ENCODE measurements at places on chromosomes 2 and 18.

GRCh38 chr18:11553098-11553940 is 56.1 kb upstream of the SLC35G4 start:
- DNase-seq: no peak

DNA sequence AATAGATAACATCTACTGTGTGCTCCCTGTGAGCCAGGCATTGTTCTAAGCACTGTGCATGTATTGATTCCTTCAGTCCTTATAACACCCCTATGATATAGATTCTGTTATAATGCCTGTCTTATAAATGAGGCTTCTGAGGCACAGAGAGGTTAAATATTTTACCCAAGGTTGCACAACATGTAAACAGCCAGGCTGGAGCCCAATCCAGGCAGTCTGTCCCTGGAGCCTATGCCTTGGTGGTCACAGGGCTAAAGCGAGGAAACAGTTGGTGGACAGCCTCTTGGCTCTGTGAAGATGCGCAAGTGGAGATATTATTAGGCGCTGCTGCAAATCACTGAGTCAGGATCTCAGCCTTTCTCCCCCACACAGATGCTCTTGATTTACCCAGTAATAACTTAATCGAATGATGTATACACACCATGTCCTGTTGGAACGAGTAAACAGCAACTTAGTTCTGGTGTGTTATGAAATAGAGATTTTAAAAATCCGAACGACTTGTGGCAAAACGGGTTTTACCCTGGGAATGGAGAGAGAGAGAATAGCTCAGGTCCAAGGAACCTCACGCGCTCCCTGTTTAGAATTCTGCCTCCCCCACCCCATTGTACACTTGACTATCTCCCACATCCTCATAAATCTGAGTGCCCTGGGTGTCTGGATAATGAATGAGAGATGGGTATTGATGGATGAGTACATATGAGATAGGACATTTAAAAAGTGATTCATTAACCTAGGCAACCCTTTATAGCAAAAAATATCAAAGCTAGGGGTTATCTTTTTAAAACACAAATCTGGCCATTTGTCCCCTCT is 231.9 kb downstream of the BCL2 start:
- DNase-seq: no peak

DNA sequence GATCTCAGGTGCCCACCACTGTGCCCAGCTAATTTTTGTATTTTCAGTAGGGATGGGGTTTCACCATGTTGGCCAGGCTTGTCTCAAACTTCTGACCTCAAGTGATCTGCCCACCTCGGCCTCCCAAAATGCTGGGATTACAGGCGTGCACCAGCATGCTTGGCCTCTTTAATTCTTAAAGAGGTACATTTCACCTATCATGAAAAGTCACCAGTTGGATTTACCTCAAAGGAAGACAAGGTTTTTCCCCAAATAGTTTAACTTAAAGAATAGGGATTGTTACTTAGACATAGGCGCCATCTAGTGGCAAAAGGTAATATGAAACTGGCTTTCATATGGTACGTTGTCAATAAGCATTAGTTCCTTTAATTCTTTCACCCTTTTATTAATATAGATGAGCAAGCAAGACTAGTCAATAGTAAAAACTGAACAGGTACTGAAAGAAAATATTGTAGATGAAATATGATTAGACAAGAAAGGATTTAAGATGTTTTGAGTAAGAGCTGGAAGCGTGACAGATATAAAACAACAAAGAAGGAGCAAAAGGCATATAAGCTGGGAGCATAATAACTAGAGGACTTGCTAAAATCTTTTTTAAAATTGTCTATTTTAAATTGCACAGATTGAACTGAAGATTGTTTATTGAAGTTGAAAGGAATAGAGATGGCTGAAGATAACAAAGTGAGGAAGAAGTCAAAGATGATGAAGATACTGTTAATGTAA is 35.0 kb upstream of the PSMD14 start:
- no peak for DNase-seq

DNA sequence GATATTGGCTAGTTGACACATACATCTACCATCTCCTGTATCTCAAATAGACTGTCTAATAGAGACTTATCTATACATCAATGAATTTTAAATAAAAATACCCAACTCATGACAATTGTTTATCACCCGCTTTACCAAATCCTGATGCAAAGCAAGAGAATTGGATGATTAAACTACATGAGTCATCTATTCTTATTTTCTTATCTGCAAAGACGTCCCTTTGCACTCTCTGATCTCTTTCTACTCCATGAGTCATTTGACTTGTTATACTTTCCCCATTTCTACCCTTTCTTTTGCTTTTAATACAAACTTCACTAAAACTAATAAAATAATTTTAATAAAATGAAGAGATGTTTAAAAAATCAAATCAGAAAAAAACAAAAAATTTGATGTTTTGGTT is 261.7 kb upstream of the MAP2 start:
- no peak for DNase-seq

GRCh38 chr2:15159751-15160177 is 401.4 kb downstream of the NBAS start:
- no peak for DNase-seq

DNA sequence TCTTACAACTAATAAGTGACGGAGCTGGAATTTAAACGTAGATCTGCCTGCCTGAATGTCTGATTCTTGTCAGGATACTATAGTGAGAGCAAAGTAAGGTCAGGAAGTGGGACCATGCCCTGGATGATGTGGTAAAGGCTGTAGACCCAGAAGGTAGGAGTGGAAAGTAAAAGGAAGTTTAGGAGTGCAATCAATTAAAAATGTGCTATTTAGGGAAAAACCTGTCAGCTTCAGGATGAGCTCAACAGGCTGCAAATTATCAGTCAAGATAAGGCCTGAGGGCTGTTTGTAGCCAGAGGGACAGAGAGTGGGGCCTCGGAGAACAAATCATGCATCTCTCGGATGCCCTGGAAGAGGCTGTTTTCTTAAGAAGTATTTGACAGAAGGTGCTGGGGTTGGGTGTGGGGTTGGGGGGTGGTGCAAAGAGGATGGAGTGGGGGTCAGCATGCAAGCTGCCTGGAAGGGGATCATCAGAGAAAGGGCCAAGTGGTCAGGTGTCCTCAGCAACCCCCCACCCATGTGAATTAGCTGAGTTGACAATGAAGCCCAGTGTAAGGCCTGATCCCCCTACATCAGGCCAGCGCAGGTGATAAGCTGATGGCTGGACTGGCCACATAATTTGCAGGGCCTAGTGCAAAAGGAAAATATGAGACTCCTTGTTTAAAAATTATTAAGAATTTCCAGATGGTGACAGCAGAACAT is 53.2 kb upstream of the MAPRE3 start:
- no peak for DNase-seq

GRCh38 chr2:172865422-172865821 is 129.8 kb downstream of the RAPGEF4 start:
- no peak for DNase-seq

DNA sequence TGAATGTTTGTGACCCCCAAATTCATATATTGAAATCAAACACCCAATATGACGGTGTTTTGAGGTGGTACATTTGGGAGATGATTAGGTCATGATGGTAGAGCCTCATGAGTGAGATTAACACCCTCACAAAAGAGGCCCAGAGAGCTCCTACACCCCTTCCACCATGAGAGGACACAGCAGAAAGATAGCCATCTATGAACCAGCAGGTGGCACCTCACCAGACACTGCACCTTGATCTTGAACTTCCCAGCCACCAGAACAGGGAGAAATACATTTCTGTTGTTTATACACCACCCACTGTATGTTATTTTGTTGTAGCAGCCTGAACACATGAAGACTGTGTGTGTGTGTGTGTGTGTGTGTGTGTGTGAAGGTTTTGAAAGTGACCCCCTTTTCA is 58.1 kb downstream of the ST3GAL5 start:
- DNase-seq: no peak

DNA sequence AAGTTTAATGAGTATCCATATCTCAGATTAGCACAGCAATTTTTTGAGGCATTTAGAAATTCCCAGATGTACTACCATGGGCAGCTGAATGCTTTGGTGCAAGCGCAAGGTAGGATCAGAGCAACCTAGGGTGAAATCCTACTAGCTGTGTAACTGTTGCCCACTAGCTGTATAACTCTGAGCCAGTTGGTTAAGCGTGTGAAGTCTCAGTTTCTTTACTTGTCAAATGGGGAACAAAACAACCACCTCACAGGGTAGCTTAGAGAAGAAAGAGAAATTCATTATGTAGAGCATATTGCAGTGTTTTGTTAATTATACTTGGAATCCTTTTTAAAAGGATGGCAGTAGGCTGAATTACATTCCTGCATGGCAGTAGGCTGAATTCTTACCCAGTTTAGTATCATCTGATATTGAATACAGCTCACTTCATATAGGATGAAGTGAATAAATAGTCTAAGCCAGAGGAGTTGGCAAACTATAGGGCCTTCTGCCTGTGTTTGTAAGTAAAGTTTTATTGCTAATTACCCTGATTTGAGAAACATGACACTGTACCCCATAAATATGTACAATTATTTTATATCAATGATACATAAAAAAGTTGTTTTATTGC is 180.7 kb downstream of the PLCL1 start:
- DNase-seq: no peak

DNA sequence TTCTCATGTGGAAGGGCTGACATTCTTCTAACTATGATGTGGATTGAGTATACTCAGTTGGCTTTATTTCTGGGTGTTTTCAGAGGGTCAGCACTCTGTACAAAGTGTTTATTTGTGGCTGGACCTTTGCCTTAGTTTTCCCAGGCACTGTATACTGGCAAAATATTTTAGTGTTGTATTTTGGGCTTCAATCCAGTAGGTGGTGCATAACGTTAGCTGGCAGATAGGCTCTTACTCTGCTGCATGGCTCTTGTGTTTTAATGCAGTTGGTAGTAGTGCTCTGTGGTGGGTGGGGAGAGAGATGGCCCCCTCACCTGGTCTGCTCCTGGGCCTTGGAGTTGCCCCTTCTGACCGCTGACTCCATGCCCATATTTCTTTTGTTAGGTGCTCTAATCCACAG is 75.6 kb upstream of the REG3A start:
- DNase-seq: no peak

GRCh38 chr2:6986301-6986911 is 69.2 kb downstream of the RNF144A start:
- DNase-seq: no peak

GRCh38 chr2:42547446-42548295 is 20.8 kb upstream of the MTA3 start:
- no peak for DNase-seq

DNA sequence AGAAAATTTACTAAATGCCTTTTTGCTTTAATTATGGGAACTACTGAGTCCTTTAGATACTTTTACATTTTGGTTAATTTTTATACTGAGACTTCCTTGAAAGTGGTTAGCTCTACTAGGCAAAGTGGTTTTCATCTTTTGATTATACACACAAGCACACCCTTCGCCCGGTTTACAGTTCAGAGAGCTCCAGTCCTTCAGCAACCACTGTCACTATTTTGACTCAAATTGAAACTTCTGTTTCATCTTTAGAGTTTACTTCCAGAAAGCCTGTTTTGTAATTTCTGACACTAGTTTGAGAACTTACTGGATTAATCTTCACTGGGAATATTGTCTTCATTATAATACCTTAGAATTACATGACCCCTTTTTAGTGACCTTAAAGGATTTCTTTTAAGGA is 140.3 kb upstream of the FOSL2 start:
- no peak for DNase-seq

DNA sequence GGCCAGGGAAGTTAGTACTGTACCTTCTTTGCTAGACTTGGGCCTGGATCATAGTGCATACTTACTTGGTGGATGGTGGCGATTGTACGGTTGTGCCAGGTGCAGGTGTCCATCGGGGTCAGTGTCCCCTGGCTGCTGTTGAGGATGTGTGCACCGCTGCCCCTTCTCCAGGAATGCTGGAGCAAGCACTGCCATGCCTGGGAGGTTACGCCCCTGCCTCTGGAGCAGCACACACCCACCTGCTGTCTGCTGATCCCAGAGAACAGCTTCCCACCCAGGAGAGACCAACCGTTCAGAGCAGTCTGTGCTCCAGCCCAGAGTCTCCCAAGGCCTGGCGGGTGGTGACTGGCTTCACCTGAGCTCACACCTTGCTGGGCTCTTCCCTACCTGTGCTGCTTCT is 286.8 kb upstream of the HS6ST1 start:
- no peak for DNase-seq

- no peak for DNase-seq
Observed at GRCh38 chr2:231604101-231604684, 11.5 kb downstream of the TEX44 start.

DNA sequence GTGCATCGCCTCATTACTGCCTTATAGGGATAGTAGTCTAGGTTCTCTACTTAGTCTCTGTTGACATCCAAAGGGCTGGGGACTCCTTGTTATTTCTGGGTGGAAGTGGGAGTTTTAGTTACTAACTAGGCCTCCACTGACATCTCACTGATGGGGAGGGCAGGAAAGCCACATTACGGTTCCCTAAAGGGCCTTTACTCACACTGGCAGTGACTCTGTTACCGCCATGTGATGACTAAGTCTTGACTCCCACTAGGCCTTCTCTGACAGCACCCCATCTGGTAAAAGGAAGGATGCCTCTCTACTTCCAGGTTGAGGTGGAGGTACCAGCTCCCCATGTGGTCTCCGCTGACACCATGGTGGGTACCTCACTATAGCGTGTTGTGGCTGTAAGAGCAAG is 14.0 kb upstream of the BCL2L11 start:
- DNase-seq: no peak

Data from activated T-helper 1 cell treated with Interleukin-2 at 50 U/mL for 16 hours (primary cell).